ENCODE measurements at places on chromosomes 5 and 9.
A peak's percentile ranks its signal among the peaks of the same experiment; 100 is the strongest.

DNA sequence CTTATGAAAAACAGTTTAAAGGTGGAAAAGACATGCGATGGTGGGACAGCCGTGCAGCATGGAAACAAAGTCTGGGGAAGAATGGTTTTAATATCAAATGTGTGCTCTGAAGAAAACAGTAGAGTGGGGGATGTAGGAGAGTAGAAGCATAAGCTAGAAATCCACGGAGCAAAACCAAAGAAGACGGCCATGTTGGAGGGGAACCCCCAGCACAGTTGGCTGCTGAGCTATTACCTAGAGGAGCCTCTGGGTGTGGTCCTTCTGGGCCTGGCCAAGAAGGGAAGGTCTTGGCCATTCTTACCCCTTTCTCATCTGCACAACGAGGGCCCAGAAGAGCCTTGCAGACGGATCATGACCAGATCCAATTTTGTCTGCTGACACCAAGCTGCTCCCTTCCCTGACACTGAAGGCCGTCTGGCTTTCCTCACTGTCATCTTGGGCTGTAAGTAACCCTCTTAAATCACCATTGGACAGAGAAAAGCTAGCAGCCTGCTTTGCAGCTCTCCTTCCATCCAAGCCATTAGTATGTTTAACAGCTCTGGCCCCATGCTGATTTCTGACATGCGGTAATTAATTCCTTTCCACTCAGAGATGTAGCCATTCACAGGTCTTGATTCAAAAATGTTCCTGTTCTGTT lies 189.5 kb downstream of the SEC61B start:
- DNase-seq = no peak

DNA sequence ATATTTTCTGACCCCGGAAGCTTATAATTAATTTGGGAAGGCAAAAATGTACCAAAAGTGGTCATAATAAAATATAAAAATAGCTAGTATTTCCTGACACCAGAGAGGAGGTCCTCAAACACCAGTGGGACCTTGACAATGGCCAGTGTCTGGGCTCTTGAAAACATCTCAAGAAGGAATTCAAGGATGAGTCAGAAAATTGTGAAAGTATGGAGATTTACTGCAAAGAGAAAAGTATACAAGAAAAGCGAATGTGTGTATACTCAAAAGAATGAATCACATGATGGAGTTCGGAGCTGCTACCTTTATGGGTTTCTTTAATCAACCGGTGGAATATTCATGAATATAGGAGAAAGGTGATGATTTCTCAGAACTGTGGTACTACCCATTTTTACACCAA lies 1709.0 kb upstream of the WWC1 start:
- DNase-seq = no peak

DNA sequence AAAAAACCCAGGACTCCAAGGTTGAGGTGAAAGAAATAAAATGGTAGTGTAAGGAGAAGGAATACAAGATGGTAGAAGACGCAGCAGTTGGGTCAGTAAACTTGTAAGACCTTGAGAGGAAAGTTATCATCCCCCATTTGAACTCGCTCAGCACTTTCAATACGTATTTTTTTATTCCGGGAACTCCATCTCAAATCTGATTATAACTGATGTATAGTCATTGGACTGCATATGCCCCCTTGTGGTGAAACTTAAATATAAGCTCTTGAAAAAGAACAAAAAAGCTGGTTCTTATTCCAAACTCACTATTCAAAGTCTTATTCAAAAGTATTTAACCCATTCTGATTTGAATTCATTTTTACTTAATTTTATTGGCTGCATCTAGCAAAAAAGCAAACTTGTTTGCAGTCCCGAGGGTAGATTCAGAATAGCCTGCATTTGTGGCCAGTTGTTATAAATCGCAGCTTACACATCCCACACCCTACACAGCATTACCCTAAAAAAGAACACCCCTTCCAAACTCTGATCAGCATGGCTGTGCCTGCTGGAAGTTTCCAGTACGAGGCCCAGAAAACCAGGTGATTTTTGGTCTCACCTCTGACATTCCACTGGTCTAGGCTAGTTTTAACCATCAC lies 118.0 kb downstream of the ESM1 start:
- peak; percentile 52 for DNase-seq

DNA sequence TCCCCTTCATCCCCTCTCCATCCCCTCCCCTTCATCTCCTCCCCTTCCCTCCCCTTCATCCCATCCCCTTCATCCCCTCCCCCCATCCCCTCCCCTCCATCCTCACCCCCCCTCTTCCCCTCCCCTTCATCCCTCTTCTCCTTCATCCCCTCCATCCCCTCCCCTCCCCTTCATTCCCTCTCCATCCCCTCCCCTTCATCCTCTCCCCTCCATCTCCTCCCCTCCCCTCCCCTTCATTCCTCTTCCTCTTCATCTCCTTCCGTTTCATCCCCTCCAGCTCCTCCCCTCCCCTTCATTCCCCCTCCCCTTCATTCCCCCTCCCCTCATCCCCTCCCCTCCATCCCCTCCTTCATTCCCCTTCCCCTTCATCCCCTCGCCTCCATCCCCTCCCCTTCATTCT lies 40.1 kb downstream of the TARS1 start:
- no peak for DNase-seq

GRCh38 chr5:169668732-169669131 lies 31.7 kb downstream of the DOCK2 start:
- no peak for DNase-seq

GRCh38 chr9:94913550-94913949 lies 187.1 kb downstream of the AOPEP start:
- DNase-seq = no peak

- DNase-seq = no peak
Observed at GRCh38 chr5:16234598-16234997, 55.0 kb upstream of the MARCHF11 start.

DNA sequence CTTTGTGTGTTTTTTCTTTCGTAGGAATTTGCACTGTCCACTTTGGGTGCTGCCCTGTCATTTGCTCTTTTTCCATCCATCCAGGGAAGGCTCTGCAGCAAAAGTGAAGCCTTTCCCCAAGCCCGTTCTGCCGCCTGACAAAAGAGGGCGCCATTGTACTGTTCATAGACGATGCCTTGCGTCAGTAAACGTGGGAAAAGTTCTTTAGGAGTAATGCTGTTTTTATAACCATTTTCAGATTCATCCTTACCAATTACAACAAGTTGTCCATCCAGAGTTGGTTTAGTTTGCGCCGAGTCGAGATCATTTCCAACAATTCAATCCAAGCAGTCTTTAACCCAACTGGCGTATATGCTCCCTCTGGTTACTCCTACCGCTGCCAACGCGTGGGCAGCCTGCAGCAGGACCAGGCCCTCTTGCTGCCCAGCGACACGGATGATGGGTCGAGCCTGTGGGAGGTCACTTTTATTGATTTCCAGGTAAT lies 34.3 kb upstream of the RPS23 start:
- DNase-seq = peak; percentile 60

DNA sequence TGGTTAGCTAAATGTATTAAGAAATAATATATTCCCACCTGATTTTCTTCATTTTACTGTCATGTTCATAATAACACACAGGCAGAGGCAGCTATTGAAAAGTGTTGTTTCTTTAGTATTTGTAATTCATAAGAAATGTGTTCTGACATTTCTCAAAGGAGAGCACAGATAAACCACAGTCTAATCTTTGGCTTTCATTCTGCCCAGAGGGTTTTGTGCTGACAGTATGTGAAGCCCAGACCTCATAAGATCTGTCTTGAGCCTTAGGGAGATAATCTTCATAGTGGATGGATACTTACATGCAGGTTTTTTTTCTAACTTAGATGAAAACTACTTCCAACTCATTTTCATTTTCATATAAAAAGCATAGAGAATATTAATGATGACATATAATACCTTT lies 206.1 kb downstream of the CHSY3 start:
- DNase-seq = no peak

DNA sequence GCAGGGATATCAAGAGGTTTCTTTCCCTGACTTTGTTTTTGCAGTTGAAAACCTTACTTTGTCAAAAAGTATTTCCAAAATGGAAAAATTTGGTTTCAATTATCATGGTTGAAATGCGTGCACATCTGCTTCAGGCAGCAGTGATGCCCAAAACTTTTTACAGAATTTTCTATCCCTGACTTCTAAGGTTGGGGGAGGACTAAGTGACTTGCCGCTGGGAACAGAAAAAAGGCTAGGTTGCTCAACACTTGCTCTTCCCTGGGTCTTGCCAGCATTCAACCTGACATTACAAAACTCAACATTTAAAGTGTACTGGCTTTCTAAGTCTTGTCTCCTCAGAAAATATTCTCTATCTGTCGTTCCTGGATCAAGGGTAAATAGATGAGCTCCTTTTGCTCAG lies 4.7 kb downstream of the KLHL3 start:
- no peak for DNase-seq

DNA sequence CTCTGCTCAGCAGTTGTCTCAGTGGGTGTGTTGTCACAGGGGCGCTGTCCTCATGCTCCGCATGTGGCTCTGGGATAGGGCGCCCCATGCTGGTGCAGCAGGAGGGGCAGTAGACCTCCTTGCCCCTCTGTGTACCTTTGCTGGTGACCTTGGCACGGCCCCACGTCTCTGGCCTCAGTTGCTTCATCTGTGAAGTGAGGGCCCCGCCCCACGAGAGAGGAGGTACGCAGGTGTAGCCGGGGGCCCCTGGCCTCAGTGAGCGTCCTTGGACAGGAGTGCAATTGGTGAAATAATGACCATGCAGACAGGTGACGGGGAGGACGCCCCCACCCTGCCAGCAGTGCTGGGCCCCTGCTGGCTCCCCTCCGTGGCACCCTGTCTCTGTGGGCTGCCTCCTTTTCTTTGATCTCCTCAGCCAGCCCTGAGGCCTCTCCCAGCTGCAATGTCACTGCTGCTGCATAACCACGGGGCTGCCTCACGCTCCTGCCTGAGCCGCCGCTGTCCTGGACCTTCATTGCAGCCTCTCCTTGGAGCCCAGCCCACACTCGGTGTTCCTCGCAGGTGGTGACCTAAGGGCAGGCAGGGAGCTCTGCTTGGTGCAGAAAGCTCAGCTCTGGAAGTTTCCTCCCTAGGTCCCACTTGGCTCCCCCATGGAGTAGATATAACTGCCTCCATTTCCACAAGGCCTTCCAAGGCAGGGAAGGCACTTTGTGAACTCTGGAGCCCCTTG lies 57.3 kb downstream of the PHF2 start:
- DNase-seq = no peak
